ENCODE measurements at places on chromosomes 12 and 14. TPM values are rescaled to one million over a fixed set of nuclear protein-coding genes. Genes with fewer than 3 reads are reported as not detected.

SPTB gene
- 6.8 TPM for total RNA-seq

MDM2 gene
- total RNA-seq = 98.0 TPM

KRT2 gene
- not detected for total RNA-seq

BORCS5 gene
- total RNA-seq = 19.9 TPM

SIRT4 gene
- 2.3 TPM for total RNA-seq

Measured in urinary bladder (tissue), 4 donors.